ENCODE measurements at places on chromosomes 6 and 20.

DNA sequence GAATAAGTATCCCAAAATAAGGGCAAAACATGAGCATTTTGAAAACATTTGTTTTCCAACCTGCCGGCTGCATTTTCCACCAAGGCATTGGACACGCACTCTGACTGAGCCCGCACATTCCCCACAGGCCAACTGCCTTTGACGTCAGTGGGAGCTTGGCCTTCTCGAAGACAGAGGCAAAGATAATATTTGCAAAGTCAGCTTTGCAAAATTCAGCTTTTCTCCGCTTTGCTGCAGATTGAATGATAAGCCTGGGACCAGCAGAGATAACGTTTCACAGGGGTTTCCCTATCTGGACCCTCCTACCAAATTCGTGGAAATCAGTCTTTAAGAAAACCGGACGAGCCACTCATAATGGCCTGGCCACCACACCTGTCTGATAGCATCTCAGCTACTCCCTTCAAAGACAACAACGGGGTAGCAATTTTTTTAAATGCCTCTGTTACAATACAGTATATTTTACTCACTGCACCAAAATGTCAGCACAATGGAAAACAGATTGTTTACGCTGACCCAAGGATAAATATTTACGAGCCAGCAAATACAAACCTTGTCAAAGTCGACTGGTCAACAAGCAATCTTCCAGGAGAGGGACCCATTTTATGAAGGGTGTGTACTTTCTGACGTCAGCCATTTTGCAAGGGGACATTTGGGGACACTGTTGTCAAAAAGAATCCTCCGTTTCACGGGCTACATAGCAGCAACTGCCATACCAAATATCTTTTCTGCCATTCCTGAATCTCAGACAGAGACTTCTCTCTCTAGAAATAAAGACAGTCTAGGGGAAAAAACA lies 100.5 kb downstream of the TFAP2A start:
- DNase-seq, result no peak

GRCh38 chr6:44477293-44477894 lies 89.9 kb downstream of the CDC5L start:
- DNase-seq, result no peak

GRCh38 chr6:20939161-20939775 lies 405.0 kb downstream of the CDKAL1 start:
- DNase-seq, result no peak

DNA sequence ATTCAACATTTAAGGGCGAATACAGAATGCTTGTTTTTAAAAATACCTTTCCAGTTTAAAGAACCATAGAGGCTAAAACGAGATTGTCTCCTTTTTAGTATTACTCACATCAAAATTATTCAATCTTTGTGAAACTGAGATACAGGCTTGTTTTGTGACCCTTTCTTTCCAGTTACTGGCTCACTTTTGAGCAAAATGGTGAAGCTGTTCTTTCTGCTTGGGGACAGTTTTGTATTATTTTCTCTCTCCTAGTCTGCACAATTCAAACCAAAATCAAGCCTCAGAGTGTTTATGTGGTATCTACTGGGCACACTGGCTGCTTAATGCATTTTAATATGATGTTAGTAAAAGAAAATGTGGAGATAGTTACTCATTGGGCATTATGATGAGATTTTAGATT lies 36.5 kb downstream of the HIVEP1 start:
- DNase-seq, result no peak

- no peak for DNase-seq
Observed at GRCh38 chr20:20561841-20562240, 150.6 kb downstream of the RALGAPA2 start.

DNA sequence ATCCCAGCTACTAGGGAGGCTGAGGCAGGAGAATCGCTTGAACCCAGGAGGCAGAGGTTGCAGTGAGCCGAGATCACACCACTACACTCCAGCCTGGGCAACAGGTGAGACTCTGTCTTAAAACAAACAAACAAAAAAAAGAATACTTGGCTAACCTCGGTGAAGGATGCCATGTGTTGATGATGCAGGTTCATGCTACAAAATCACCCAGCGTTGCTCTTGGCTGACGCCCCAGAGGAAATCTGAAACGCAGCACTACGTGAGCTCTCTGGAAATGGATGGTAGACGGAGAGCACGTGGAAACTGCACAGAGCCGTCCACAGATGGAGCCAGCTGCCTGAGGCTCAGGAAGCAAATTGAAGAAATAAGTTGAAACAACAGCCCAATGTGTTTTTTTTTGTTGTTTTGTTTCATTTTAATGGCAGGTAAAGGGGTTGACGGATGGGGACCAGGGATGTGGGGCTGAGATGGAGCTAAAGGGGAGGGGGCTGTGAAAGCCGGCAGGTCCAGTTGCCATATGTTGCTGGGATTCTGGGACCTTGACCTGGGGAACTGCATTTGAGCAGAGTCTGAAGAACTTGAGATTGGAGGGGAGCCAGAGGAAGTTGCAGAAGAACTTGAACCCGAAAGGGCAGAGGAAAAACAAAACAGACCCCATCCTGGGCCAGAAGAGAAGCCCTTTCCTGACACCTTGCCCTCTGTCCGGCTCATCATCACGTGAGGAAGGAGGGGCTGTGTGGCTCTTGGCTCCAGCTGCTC lies 12.8 kb upstream of the MANBAL start:
- DNase-seq, result no peak

GRCh38 chr6:149476789-149477455 lies 7.9 kb downstream of the ZC3H12D start:
- no peak for DNase-seq

- DNase-seq, result no peak
Observed at GRCh38 chr6:14966906-14967711, 278.8 kb upstream of the JARID2 start.

- no peak for DNase-seq
Observed at GRCh38 chr6:34412016-34412415, 13.9 kb downstream of the RPS10 start.

GRCh38 chr20:62011403-62011790 lies 54.3 kb downstream of the TAF4 start:
- no peak for DNase-seq

- DNase-seq, result no peak
Observed at GRCh38 chr20:9608639-9609340, 94.4 kb downstream of the LAMP5 start.

DNA sequence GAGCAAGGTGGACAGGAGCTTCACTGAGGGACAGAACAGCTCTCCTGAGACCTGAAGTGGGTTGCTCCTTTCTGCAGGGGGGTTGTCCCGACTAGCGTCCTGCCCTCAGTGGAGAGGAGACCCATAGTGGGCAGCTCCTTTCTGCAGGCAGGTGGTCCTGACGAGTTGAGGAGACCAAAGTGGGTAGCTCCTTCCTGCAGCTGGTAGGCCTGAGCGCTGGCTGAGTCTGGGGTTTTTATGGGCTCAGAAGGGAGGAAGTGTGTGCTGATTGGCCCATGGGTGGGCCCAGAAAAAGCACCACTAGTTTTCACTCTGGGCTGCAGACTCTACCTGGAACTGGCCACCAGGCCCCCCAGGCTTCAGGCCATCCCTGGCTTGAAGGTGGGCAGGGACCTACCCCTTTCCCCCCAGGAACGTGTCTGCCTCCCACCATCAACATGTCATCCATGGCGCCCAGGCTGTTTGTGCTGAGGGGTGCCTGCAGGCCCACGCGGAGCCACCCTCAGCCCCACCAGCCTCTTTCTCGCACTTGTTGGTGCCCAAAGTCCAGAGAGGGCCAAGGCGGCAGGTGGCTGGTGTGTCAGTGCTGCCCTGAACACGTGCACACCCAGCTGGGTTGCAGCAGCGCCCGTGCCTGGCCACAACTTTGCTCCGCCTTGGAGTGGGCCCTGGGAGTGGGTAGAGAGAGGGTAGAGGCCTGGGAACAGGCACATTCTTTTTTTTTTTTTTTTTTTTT lies 1.6 kb upstream of the DEK start:
- no peak for DNase-seq

DNA sequence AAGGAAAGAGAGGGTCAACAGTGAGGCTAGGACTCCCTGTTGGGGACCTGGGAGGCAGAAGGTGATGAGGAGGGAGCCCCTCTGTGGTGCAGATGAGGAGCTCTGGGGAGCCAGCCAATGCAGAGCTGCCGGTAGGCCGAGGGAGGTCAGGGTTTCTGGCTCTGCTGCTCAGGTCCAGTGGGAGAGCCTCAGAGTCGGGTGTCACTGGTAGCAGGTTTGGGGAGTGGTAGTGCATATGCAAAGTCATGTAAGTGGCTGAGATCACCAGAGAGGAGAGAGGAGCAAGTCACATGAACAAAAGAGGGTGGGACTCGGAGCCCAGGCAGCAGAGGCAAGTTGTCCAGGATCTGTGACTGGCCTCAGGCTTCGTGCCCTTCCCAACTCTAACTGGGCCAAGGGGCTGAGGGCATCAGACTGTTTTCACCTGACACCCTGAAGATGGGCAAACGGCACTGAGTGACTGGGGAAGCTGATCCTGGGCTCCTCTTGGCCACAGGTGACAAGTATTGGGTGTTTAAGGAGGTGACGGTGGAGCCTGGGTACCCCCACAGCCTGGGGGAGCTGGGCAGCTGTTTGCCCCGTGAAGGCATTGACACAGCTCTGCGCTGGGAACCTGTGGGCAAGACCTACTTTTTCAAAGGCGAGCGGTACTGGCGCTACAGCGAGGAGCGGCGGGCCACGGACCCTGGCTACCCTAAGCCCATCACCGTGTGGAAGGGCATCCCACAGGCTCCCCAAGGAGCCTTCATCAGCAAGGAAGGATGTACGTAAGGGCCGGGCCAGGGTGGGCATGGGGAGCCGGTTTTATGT lies 6.6 kb downstream of the MMP24OS start:
- no peak for DNase-seq

- DNase-seq, result peak; percentile 86
Observed at GRCh38 chr6:27133281-27134227, 113.9 kb upstream of the PRSS16 start.

DNA sequence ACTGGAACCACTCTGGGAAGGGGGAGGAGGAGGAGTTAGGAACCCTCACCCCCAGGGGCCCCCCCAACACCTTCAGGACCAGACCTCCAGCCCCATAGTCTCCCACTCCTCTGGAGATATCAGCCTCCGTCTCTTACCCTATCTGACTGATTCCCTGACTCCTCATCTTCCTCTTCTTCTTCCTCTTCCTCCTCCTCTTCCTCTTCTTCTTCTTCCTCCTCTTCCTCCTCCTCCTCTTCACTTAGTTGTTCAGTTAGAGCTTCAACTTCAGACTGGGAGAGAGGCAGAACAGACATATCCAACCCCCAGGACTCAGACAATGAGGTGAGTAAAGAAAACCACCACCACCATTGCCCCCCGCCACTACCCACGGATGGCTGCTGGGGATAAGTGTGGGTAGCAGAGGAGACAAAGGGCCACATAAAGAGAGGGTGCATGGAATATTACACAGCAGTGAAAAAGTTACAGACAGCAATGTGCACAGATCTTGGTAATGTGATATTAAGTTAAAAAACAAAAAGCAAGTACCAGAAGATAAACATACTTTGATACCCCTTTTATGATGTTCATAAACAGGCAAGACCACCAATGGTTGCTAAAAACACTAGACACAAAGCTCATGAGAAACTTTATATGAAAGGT lies 8.0 kb downstream of the EHMT2 start:
- no peak for DNase-seq

GRCh38 chr6:46255528-46255927 lies 84.7 kb upstream of the ENPP5 start:
- no peak for DNase-seq

- no peak for DNase-seq
Observed at GRCh38 chr20:49633643-49634042, 65.7 kb upstream of the PTGIS start.

DNA sequence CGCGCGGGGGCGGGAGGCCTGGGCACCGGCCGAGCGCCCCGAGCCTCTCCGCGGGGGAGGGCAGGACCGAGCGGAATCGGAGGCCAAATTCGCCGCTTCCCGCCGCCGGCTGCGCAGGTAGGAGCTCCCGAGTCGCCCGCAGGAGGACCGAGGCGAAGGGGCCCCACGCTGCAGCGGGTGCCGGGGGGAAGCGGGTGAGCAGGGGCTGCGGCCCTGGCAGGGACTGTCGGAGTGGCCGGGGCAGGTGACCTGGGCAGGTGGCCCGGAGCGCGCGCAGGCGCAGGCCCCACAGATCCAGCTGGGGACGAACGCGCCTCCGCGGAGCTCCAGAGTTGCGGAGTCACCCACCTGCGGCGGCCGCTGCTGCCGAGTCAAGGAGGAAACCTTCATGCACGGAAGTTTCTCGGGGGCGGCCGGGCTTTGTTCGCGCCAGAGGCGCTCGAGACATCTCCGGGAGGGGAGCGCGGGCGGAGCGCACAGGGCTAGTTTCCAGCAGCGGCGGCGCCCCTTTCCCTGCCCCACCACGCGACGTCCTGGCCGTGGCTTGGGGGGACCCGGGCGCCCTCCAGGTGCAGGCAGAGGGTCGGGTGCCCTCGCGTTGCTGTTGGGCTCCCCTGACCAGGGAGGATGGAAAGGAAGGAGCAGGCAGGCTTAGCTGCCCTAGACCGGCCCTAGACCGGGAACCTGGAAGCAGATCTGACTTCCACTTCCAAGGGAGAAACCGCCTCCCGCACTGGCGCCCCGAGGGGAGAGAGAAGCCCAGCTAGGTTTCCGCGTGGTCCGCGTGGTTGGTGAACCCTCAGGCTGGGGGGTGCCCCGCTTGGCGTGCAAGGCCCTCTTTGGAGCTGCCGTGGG lies 590 bp downstream of the SLCO4A1 start:
- DNase-seq, result peak; percentile 70

GRCh38 chr20:34269996-34270627 lies 28.9 kb downstream of the ASIP start:
- no peak for DNase-seq

DNA sequence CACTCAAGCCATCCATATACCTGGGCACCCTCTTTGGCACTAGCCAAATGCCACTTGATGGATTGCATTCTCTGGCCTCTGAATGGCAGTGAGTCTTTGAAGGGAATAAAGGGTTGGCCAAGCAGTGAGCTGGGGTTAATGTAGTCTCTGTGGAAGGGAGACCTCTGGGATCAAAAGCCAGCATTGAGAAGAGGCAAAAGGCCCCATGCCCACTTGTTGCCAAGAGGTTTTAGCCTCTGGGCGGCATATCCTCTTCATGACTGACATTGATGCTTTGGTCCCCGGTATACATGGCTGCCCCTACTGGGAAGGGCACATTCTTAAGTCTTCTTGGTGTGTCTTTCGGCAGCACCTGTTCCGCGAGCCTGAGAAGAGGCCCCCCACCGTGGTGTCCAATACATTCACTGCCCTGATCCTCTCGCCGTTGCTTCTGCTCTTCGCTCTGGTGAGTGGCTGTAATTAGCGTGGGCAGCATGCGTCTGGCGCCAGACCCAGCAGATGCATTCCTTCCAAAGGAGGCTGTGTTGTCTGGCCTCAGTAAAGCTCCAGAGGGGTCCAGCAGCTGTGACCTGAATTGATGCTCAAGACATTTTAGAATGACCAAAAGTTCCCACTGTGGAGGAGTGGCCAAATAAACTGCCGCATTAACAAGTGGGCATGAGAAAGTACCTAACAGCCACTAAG lies 29.5 kb downstream of the GHRH start:
- no peak for DNase-seq

- DNase-seq, result peak; percentile 7
Observed at GRCh38 chr20:23459461-23460150, 6.9 kb upstream of the CST11 start.

- DNase-seq, result no peak
Observed at GRCh38 chr20:48651960-48652359, 175.8 kb downstream of the PREX1 start.
